ENCODE measurements at places on chromosomes 3 and 15.
A peak's percentile ranks its signal among the peaks of the same experiment; 100 is the strongest.

GRCh38 chr3:13536832-13537231 is 12.1 kb upstream of the FBLN2 start:
- peak; percentile 15 for DNase-seq

DNA sequence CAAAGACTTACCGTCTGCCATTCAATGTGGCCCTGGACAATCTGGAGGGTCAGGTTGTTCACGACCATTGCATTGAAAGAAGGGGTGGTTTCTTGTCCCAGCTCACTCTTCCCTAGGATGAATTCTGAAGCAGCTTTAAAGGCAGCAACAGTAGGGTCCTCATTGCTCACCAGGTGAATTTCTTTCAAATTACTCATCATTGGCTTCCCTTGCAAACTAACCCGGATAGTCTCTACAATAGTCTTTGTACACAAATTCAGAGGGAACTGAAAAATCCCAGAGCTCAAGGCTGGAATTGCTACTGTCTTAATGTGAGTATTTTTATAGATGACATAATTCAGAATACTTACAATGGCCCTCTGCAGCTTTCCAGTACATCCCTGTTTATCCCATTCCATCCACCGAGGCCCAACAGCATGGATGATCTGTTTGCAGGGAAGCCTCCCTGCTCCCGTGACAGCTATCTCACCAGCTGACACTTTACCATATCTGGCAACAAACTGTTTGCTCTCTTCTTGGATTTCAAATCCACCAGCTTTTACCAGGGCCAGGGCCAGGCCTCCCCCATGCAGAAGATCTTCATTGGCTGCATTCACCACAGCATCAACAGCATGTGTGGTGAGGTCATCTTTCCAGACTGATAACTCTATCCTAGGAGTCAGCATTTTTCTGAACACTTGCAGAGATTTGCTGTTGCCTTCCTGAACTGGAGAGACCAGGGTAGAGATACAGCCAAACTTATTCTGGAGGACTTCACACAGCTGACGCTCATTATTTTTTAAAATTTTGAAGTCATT is 8.6 kb downstream of the PARP9 start:
- no peak for DNase-seq

DNA sequence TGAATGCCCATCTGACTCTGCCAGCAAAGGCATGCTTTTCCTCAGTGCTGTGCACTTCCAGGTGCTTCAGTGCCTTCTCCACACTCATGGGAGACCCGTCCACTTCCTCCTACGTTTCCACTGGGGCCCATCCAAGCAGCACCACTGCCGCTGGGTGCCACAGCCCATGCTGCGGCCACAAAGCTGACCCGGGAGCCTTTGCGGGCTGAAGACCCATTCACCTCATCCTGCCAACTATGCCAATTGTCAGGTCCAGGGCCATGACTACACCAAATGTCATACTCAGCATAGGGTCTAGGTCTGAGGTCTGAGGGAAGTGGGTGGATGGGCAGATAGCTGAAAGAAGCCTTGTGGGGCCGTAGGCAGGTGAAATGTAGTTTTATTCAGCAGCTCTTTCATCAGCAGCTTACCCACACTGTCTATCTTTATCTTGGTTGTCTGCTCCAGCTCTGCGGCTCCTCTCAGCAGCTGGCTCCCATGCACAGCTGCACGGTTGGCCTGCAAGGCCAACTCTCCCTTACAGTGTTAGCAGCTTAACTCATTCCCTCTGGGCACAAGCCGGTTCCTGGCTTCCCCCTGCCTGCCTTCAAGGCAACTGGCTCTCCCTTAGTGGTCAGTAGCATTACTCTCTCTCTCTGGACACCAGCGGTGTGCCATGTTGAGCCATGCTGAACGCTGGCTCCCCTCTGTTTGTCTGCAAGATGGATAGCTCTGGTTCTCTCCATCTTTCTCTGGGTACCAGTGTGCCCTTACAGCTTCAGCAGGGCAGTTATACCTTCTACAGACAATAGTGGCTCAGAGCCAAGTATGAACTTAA is 63.7 kb upstream of the SIAH2 start:
- DNase-seq, result no peak

DNA sequence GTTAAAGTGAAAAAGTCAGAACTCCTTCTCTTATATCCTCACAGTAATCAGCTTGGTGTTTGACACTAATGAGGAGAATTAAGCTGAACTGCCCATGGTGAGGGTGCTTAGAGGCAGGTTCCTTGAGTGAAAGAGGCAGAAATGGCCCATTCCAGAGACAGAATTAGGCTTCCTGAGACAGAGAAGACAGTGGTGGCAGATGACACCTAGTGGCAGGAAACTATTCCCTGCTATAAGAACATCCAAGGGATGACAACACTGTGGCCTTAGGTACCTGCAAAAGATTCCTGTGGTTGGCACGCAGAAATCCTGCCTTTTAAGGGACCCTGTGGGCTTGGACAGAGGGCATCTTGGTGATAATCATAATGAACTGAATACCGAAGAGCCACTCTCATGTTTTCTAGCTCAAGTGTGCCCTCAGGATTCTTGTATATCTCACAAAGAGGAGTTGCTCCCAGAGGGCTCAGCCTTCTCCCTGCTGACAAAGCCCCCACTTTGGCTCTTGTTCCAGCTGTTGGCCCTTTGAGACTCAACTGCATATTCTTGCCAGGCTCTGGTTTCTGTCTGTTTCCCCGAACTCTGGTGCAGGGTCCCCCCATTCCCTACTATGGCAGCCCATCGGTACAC is 56.0 kb downstream of the KBTBD12 start:
- DNase-seq, result peak; percentile 46

DNA sequence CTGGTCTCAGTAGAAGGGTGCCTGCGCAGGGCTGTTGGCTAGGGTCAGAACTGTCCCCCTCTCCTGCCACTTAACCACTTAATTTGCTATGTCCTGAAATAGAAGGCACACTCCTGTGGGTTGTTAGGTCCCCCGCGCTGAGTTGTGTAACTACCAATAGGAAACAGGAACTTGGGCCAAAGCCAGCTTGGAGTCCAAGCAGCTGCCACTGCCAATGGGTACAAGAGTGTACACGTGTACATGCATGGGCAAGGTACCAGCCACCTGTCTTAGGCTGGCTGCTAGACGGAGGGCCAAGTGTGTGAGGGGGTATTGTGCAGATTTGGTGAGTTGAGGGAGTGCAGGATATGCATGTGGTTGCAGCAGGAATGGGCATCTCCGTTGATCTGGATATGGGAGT is 29.7 kb upstream of the POLG start:
- peak; percentile 95 for DNase-seq
